ENCODE measurements at places on chromosomes 13 and 19.

GRCh38 chr19:37251308-37252229 is 33.6 kb downstream of the ZNF383 start:
- peak; percentile 97 for DNase-seq

GRCh38 chr19:16571822-16572331 is 338 bp downstream of the SLC35E1 start:
- DNase-seq = no peak

GRCh38 chr19:24065865-24066604 is 21.0 kb upstream of the ZNF254 start:
- no peak for DNase-seq

- no peak for DNase-seq
Observed at GRCh38 chr13:109485136-109485794, 301.1 kb downstream of the IRS2 start.

- DNase-seq = no peak
Observed at GRCh38 chr19:6464070-6464873, at the start of gene CRB3. TSS of gene CRB3 (plus strand) at chr19:6464271. CDS start at chr19:6464702, 431 bp downstream.

Data from forelimb muscle (tissue), 1 donor.